ENCODE measurements at places on chromosomes 11 and 22.

DNA sequence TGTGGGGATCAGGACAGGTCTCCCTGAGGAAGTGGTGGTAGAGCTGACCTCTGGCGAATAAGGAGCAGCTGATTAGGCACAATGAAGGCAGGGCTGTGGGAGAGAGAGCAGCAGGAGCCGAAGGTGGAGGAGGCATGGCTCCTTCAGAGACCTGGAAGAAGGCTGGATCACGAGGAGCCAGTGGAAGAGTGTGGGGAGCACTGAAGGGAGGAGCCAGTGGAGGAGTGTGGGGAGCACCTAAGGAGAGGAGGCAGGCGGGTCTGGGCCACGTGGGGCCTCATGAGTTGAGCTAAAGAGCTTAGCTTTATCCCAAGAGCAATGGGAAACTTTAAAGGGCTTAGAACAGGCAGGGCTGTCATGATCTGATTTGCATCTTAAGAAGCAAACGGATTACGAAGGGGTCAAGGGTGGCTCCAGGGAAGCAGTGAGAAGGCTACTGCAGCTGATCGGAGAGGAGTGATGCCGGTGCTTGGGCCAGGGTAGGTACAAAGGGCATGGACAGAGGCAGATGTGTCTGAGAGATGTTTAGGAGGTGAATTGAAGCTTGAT is 44.9 kb upstream of the EIF3D start:
- no peak for DNase-seq

DNA sequence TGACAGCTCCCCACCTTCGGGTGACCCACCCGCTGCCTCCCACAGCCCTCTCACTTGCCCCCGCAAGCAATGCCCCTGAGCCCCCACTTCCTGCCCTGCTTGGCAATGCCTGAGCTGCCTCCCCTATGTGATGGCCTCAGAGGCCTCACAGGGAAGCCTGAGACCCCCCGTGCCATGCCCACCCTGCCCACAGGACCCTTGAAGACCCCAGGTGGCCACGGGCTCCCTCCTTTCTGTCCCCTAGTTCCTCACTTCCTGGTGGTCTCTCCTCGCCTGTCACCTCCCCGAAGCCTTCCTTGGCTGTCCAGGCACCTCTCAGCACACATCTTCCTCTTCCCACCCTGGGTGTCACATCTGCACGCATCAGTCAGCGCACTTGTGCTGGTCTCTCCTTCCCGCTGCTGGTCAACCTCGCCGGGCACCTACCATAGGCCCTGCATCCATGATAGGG is 90.5 kb downstream of the BRD1 start:
- DNase-seq = no peak

GRCh38 chr11:62914416-62914815 is 6.7 kb downstream of the CHRM1 start:
- no peak for DNase-seq

GRCh38 chr11:17218403-17218802 is 10.6 kb upstream of the PIK3C2A start:
- no peak for DNase-seq

GRCh38 chr22:45233386-45233785 is 7.3 kb downstream of the KIAA0930 start:
- no peak for DNase-seq
